ENCODE measurements at places on chromosomes 5 and 9.

DNA sequence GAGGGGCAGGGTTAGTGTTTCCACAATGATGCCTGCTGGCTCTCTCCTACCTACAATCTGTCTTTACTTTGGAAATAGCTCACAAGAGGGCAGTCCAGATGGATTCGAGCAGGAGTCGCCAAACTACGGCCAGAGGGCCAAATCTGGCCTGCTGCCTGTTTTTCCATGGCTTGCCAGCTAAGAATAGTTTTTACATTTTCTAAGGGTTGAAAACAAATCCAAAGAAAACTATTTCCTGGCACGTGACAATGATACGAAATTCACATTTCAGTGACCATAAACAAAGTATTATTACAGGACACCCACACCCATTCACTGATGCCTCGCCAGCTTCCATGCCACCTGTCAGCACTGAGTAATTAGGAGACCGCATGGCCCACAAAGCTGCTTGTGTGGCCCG is 162.9 kb upstream of the WWC1 start:
- no peaks in the 10 kb centered on the region for H3K4me1 ChIP-seq
- no peak overlapping the region for H3K4me3 ChIP-seq
- H3K27me3 ChIP-seq: no peaks in the 10 kb centered on the region
- peak; percentile 39 for ATAC-seq
- no peak overlapping the region for H3K27ac ChIP-seq

DNA sequence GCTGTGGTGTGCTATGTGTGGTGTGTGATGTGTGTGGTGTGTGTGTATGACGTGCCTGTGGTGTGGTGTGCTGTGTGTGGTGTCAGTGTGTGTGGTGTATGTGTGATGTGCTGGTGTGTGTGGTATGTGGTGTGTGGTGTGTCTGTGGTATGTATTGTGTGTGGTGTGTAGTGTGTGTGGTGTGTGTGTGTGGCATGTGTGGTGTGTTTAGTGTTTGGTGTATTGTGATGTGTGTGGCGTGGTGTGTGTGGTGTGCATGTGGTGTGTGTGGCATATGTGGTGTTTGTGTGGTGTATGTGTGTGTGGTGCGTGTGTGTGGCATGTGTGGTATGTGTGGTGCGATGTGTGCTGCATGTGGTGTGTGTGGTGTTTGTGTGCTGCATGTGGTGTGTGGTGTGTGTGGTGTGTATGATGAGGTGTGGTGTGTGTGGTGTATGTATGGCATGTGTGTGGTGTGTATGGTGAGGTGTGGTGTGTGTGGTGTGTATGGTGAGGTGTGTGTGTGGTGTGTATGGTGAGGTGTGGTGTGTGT is 18.3 kb upstream of the RNU6ATAC start:
- H3K4me1 ChIP-seq: no peaks in the 10 kb centered on the region
- no peak overlapping the region for H3K27ac ChIP-seq
- H3K4me3 ChIP-seq: no peak overlapping the region
- no peaks in the 10 kb centered on the region for H3K36me3 ChIP-seq
- peaks cover 7% of the 10 kb centered on the region for H3K27me3 ChIP-seq
- ATAC-seq: no peak

DNA sequence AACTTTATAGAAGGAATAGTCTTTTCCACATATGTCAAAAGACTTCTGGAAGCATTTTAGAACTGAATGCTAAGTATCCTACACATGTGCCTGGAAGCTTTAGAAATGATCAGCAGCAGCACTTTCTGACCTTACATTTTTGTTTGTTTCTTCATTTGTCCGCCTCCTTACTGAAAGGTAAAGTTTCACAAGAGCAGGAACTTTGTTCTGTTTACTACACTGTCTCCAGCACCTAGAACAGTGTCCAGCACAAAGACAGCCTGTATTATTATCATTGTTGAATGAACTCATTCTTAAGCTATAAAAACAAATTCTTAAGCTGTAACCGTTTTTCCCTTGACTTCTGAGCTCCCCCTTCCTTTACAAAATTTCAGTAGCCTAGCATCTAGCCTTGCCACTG is 14.8 kb downstream of the PIP5K1B start:
- no peak overlapping the region for H3K27ac ChIP-seq
- no peak overlapping the region for H3K4me3 ChIP-seq
- no peak for ATAC-seq
- peaks cover 11% of the 10 kb centered on the region for H3K27me3 ChIP-seq
- H3K36me3 ChIP-seq: no peaks in the 10 kb centered on the region

GRCh38 chr9:115018547-115019435 is 88.4 kb upstream of the TNFSF8 start:
- no peak overlapping the region for H3K4me3 ChIP-seq
- no peaks in the 10 kb centered on the region for H3K27me3 ChIP-seq
- peak overlapping the region; percentile 82 for H3K27ac ChIP-seq
- H3K4me1 ChIP-seq: peaks cover 44% of the 10 kb centered on the region
- ATAC-seq: peak; percentile 90

DNA sequence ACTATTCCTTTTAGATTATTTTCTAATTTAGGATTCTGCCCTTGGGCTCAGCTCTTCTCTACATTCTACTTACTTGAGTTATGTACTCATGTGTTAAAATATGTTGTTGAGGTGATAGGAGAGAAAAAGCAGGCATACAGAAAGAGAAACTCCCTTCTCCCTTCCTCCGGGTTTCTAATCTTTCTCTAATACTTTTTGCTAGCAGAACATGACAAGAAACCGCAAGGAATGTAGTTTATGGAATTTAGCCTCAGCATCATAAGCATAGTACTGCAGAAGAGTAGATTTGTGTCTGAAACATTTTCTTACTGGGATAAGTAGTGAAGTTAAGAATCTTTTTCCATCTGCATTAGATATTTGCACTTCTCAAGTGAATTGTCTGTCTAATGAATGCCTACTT is 139.5 kb upstream of the CYLC2 start:
- H3K36me3 ChIP-seq: no peaks in the 10 kb centered on the region
- no peak for ATAC-seq
- H3K4me1 ChIP-seq: no peaks in the 10 kb centered on the region
- no peak overlapping the region for H3K4me3 ChIP-seq
- H3K27ac ChIP-seq: no peak overlapping the region

DNA sequence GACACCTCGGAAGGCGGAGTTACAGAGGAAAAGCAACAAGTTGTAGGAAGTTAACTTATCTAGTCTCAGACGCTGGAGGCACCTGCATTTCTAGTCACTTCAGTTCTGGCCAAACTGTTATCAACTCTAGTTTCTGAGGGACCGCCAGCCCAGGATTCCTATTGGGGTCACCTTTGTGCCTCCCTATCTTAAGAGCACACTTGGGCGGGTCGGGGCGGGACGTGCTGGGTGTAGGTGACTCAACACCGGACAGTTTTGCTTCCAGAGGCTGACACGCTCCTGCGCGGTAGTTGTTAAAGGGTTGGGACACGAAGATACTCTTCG is 679 bp upstream of the KDM4C start:
- peak overlapping the region; percentile 91 for H3K4me3 ChIP-seq
- peaks cover 37% of the 10 kb centered on the region for H3K4me1 ChIP-seq
- peak; percentile 73 for ATAC-seq
- no peaks in the 10 kb centered on the region for H3K36me3 ChIP-seq
- no peaks in the 10 kb centered on the region for H3K27me3 ChIP-seq
- peak overlapping the region; percentile 97 for H3K27ac ChIP-seq

- H3K4me1 ChIP-seq: no peaks in the 10 kb centered on the region
- H3K27ac ChIP-seq: no peak overlapping the region
- H3K27me3 ChIP-seq: no peaks in the 10 kb centered on the region
- peaks cover 62% of the 10 kb centered on the region for H3K36me3 ChIP-seq
- H3K4me3 ChIP-seq: no peak overlapping the region
Measured at GRCh38 chr9:14119694-14120514, 194.0 kb downstream of the NFIB start.

- ATAC-seq: no peak
- H3K4me1 ChIP-seq: no peaks in the 10 kb centered on the region
- H3K4me3 ChIP-seq: no peak overlapping the region
- no peak overlapping the region for H3K27ac ChIP-seq
Measured at GRCh38 chr5:155827949-155828348, 499.0 kb upstream of the SGCD start.

GRCh38 chr5:7794311-7794710 is 56.6 kb downstream of the CFAP90 start:
- no peak overlapping the region for H3K27ac ChIP-seq
- no peak for ATAC-seq
- peaks cover 8% of the 10 kb centered on the region for H3K36me3 ChIP-seq
- H3K4me3 ChIP-seq: no peak overlapping the region

DNA sequence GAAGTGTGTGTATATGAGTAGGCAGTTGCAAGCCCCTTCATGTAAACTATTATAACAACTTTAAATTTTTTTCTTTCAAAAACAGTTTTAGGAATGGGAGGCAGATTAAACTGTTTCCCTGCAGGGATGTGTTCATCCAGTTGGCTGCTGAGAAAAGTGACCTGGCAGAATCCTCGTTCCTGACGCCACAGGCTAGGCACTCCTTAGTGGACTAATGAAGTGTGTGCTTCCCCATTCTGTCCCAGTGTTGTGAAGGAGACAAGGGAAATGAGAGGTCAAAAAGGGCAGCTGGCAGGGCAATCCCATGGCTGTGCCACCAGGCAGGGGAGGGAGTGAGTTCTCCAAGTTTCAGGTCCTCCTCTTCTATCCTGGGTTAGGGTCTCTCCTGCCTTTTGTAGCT is 59.8 kb downstream of the FOXD1 start:
- no peak overlapping the region for H3K27ac ChIP-seq
- no peak for ATAC-seq
- no peaks in the 10 kb centered on the region for H3K4me1 ChIP-seq
- H3K36me3 ChIP-seq: no peaks in the 10 kb centered on the region

GRCh38 chr5:84622461-84622860 is 237.8 kb upstream of the EDIL3 start:
- H3K27me3 ChIP-seq: no peaks in the 10 kb centered on the region
- H3K4me3 ChIP-seq: no peak overlapping the region
- H3K4me1 ChIP-seq: no peaks in the 10 kb centered on the region
- no peak overlapping the region for H3K27ac ChIP-seq
- ATAC-seq: no peak

GRCh38 chr5:127587246-127587917 is 61.5 kb upstream of the CTXN3 start:
- H3K36me3 ChIP-seq: no peaks in the 10 kb centered on the region
- no peak for ATAC-seq
- H3K4me3 ChIP-seq: no peak overlapping the region

DNA sequence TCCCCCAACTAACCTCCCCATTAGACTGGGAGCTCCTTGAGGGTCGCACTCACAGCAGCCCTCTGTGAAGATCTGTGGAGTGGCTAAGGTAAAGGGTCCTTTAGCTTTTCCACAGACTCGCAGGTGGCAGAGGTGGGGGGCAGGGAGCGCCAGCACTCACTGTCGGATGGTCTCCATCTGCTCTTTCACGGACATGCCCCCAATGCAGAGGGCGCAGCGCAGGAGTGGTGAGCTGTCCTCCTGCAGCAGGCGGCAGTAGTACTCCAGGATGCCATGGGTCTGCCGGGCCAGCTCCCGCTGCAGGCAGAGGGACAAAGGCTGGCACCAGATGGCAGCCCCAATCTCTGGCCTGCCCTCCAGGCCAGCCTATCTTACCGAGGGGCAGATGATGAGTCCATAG is 2.2 kb downstream of the DDX41 start:
- no peaks in the 10 kb centered on the region for H3K4me1 ChIP-seq
- no peak overlapping the region for H3K27ac ChIP-seq
- no peak for ATAC-seq
- no peaks in the 10 kb centered on the region for H3K36me3 ChIP-seq

DNA sequence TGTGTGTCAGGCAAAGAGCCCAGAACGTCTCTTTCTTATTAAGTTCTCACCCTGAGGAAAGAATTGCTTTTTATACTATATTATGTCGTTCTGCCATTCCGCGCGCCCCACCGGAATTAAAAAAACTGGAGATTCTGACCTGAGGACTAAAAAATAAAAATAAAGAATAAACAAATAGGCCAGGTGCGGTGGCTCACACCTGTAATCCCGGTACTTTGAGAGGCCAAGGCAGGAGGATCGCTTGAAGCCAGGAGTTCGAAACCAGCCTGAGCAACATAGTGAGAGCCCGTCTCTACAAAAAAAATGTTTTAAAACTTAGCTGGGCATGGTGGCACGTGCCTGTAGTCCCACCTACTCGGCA is 677 bp upstream of the DYNC2I2 start:
- no peak for ATAC-seq
- peak overlapping the region; percentile 94 for H3K27ac ChIP-seq
- H3K36me3 ChIP-seq: no peaks in the 10 kb centered on the region
- no peaks in the 10 kb centered on the region for H3K27me3 ChIP-seq
- no peak overlapping the region for H3K4me3 ChIP-seq

GRCh38 chr5:107294669-107295068 is 376.1 kb downstream of the EFNA5 start:
- H3K36me3 ChIP-seq: no peaks in the 10 kb centered on the region
- no peaks in the 10 kb centered on the region for H3K27me3 ChIP-seq
- no peak overlapping the region for H3K4me3 ChIP-seq
- no peak for ATAC-seq

- no peak overlapping the region for H3K4me3 ChIP-seq
- no peaks in the 10 kb centered on the region for H3K36me3 ChIP-seq
- no peaks in the 10 kb centered on the region for H3K4me1 ChIP-seq
Measured at GRCh38 chr9:117405950-117406705, 8.7 kb downstream of the ASTN2 start.

GRCh38 chr5:148791334-148791667 is 35.1 kb upstream of the ADRB2 start:
- no peaks in the 10 kb centered on the region for H3K27me3 ChIP-seq
- H3K36me3 ChIP-seq: no peaks in the 10 kb centered on the region
- no peaks in the 10 kb centered on the region for H3K4me1 ChIP-seq
- H3K27ac ChIP-seq: no peak overlapping the region
- H3K4me3 ChIP-seq: no peak overlapping the region

DNA sequence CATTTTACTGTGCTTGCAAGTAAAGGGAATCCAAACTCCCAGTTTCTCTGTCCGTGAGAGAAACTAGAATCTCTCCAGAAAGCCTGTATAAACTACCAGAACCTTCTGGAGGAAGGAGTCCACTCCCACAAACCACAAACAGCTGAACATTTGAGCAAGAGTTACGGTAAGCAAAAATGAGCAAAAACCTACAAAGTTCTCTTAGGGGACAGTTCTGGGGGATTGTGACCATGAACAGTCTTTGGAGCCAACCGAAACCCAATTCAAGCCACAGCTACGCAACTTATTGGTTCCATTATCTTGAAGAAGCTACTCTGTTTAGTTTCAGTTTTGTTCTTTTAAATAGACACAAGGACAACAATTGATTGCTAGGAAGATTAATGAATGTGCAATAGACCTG is 330.6 kb downstream of the ASTN2 start:
- H3K4me3 ChIP-seq: no peak overlapping the region
- H3K27me3 ChIP-seq: peaks cover 10% of the 10 kb centered on the region
- no peak overlapping the region for H3K27ac ChIP-seq
- H3K36me3 ChIP-seq: no peaks in the 10 kb centered on the region

DNA sequence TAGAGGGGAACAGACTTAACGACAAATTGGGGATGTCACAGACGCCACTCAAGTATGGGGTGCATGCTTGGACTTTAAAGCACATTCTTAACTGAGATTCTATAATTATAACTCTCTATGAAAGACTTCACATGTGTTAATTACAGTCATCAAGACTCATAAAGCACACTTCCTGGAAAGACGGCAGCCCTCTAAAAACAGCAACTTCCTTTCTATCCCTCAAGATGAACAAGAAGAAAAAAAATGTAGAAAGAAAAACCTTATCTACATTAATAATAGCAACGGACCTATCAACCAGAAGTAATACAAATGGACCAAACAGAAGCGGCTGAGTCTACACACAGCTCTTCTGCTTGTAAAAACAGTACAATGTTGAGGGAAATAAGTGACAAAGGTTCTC is 21.2 kb downstream of the GNAQ start:
- H3K36me3 ChIP-seq: no peaks in the 10 kb centered on the region
- peaks cover 16% of the 10 kb centered on the region for H3K4me1 ChIP-seq
- ATAC-seq: no peak
- no peak overlapping the region for H3K4me3 ChIP-seq
- H3K27ac ChIP-seq: no peak overlapping the region

- no peaks in the 10 kb centered on the region for H3K27me3 ChIP-seq
- no peak overlapping the region for H3K27ac ChIP-seq
- no peaks in the 10 kb centered on the region for H3K36me3 ChIP-seq
- no peak for ATAC-seq
Measured at GRCh38 chr9:70297141-70297540, 38.4 kb downstream of the SMC5 start.
